H54 (cell line): ENCODE measurements at places on chromosomes 7 and 10.

DNA sequence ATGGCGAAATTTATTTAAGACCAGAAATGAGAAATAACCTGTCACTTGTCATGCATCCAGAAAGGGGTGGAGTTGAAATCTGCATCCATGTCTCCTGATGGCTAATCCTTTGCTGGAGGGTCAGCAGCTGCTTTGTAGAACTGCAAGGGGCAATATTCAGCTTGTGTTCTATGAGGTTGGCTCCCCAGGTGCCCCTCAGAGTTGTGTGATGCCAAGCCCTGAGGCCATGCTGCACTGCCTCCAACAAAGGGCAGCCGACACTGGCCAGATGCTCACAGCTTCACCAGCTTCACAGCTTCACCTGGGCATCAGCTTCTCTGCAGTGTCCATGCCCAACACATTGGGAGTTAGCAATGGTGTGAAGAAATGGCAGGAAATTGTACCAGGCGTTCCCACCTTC, 64.0 kb upstream of the TMEM72 start:
- no peak for DNase-seq

- DNase-seq, result no peak
Observed at GRCh38 chr10:129532838-129533237, 65.8 kb downstream of the MGMT start.

- peak; percentile 41 for DNase-seq
Observed at GRCh38 chr7:111741811-111742240, 179.5 kb upstream of the IMMP2L start.

DNA sequence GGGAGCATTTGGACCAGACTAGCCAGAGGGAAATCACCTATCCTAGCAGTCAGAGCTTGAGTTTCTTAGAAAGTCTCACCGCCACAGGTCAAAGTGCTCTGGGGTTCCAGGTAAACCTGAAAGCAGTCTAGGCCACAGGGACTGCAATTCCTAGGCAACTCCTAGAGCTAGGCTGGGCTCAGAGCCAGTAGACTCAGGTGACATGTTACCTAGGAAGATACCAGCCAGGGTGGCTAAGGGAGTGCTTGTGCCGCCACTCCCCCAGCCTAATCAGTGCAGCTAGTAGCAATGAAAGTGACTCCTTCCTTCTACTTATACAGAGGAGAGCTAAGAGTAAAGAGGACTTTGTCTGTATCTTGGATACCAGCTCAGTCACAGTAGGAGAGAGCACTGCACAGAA, 348.7 kb upstream of the HPS1 start:
- no peak for DNase-seq

DNA sequence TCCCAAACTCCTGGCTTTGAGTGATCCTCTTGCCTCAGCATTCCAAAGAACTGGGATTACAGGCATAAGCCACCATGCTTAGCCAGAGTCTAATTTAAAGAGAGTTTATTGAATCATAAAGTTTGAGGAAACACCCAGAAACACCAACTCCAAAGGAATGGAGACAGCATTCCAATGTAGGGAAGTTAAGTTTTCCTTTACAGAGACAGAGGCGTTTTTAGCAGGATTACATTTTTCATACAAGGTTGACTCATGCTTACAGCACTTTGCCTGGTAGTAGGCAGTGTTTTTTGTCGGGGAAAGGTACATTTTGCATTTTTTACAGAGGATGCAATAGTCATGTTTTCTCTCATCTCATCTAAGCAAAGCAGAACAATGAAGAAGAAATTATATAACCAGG, 18.9 kb upstream of the OPN4 start:
- peak; percentile 67 for DNase-seq

DNA sequence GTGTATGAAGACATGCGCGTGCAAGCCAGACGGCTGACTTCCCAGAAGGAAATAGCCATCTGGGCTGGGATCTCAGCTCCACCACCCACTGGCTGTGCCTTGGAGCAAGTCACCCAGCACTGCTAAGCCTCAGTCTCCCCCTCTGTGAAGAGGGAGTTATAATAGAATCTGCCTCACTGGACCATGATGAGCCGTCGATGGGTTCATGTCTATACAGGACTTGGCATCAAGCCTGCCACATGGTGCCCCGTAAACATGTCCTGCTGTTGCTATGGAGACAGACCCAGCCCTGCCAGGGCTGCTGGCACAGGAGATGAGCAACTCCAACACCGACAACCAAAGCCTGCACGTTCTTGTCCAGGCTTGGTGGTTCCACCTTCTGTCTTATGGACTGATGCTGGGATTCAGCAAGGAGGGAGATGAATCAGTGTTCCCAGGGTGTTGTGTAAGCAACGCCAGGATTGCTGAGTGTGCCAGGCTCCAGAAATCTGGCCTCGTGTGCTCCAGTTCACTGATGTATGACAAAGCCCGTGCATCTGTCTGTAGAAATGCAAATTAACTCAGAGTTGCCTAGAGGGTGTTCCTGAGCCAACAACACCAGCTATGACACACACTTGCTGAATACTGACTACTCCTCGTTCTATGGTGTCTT, 5.6 kb downstream of the GPR15LG start:
- no peak for DNase-seq

- DNase-seq, result no peak
Observed at GRCh38 chr10:62503872-62504271, 129.7 kb downstream of the ZNF365 start.

- peak; percentile 61 for DNase-seq
Observed at GRCh38 chr7:100087055-100087750, 1.6 kb upstream of the COPS6 start.

GRCh38 chr7:1210321-1210978, 22.2 kb upstream of the UNCX start:
- no peak for DNase-seq

DNA sequence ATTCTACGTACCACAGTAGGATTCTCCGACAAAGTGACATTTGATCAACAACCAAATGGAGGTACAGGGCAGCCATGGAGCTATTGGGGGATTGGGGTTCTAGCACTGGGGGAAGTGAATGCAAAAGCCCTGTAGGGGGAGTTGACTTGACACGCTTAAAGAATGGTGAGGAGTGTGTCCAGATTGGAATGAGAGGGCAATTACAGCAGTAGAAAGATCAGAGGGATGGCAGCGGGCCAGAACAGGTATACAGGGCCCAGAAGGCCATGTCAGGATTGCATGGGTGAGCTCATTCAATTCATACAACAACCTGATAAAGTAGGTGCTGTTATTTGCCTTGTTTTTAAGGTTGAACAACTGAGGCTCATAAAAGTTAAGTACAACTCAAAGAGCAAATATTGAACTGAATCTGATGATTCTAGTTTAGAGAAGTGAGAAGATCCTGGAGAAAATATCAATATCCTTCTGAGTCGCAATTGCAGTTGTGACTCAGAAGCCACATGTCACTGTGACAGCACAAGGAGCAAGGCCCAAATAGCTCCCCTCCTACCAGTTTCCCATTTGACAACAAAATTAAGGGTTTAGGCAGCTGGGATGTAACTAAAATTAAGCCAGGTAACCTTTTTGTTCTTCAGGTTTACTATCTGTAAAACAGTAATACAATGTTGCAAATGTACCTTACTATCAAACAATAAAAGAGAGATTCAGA, 28.0 kb upstream of the CTTNBP2 start:
- no peak for DNase-seq
